ENCODE measurements at places on chromosomes 5 and 9. TPM values are rescaled to one million over a fixed set of nuclear protein-coding genes. Genes with fewer than 3 reads are reported as not detected.

DNA sequence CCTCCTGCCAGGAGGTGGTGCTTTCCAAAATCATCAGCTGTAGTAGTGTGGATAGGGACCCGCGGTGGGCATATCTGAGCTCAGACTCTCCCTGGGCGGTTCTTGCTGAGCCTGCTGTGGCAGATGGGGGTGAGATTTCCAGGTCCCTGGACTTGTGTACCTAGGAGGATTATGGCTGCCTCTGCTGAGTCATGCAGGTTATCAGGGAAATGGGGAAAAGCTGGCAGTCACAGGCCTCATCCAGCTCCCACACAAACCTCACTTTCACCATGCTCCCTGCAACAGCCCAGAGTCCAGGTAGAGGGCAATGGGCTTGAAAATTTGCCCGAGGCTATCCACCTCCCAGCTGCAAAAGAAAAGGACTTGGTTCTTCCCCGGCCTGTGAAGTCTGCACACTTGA lies 23.4 kb upstream of the MAMDC2 start:
- no peaks in the 10 kb centered on the region for H3K36me3 ChIP-seq
- no peak overlapping the region for H3K27ac ChIP-seq

DNA sequence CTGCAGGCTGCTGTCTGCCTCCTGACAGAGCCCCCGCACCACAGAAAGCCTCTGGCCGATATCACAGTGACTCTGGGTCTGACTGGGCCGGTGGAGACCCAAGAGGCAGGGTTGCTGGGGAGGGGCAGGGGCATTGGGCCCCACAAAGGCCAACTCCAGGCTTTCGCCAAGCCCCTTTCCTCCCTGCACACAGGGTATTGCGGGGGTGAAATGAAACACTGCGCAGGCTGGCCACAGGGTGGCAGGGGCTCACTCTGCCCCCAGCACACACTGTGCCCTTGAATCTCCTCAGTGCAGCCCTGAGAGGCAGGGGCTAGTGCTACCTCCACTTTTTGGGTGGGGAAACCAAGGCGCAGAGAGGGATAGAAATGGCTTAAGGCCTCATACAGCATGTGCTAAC lies 44.6 kb downstream of the BARX1 start:
- DNase-seq: no peak
- H3K36me3 ChIP-seq: no peaks in the 10 kb centered on the region
- H3K4me1 ChIP-seq: no peaks in the 10 kb centered on the region

DNA sequence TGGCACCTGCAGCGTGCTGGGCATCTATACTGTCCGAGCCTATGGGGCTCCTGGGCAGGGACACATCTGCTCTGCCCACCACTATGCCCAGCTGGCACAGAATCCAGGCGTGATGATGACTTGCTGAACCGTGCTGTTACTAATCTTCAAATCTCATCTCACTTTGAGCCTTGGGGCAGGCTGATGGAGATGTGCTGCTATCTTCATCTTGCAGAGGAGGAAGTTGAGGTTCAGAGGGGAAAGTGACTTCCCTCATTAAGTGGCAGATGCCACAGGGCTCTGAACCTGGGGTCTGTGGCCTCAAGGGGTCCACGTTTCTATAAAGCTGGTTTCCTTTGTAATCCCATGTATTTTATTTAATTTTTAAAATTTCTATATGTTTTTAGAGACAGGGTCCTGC lies 4.7 kb downstream of the SLC2A6 start:
- H3K36me3 ChIP-seq: no peaks in the 10 kb centered on the region
- H3K27me3 ChIP-seq: no peaks in the 10 kb centered on the region
- H3K4me3 ChIP-seq: no peak overlapping the region
- H3K4me1 ChIP-seq: no peaks in the 10 kb centered on the region
- H3K27ac ChIP-seq: no peak overlapping the region

DNA sequence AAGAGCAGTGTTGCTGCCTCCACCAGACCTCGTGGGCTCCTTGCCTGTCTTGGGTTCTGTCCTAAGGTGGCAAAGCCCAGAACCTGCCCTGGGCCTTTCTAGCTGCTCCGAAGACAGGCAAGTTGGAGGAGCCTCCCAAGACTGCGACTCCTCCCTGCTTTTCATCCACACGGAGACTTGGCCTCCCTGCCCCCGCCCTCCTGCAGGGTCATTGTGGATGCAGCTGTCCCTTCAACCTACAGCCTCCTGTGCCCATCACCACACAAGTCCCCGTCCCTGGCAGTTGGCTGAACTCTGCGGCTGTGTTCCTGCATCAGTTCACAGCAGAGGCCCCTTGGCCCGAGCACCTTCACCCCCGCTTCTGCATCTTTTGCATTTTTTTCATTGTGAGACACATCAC lies 59.2 kb downstream of the WNK2 start:
- H3K4me1 ChIP-seq: no peaks in the 10 kb centered on the region
- DNase-seq: no peak
- H3K4me3 ChIP-seq: no peak overlapping the region
- no peaks in the 10 kb centered on the region for H3K36me3 ChIP-seq

DNA sequence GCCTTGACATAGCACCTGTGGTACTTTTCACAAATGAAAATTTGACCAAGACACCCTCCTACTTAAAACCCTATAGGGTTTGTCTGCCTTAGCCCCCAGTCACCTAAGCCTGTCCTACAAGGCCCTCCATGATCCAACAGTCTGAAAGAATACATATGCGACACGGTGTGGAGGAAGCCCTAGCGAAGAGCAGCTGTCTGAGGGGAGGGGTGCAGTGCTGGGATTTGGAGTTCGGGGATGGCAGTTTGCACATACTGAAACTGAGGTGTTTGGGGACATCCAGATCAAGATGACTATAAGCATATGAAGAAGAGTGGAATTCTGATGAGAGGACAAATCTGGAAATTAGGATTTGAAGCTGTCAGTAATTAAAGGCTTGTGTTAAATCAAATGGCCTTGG lies 7.2 kb upstream of the MYORG start:
- no peaks in the 10 kb centered on the region for H3K27me3 ChIP-seq
- DNase-seq: no peak
- no peak overlapping the region for H3K27ac ChIP-seq
- no peak overlapping the region for H3K4me3 ChIP-seq
- H3K4me1 ChIP-seq: peaks cover 19% of the 10 kb centered on the region

- DNase-seq: no peak
- H3K4me3 ChIP-seq: no peak overlapping the region
- no peak overlapping the region for H3K27ac ChIP-seq
Observed at GRCh38 chr5:29263915-29264351, 1929.6 kb upstream of the CDH6 start.

The IRGM gene
- total RNA-seq: not detected

Data from Peyer's patch (tissue), 4 donors.